ENCODE measurements at places on chromosomes 4 and X. TPM values are rescaled to one million over a fixed set of nuclear protein-coding genes. Genes with fewer than 3 reads are reported as not detected.

DNA sequence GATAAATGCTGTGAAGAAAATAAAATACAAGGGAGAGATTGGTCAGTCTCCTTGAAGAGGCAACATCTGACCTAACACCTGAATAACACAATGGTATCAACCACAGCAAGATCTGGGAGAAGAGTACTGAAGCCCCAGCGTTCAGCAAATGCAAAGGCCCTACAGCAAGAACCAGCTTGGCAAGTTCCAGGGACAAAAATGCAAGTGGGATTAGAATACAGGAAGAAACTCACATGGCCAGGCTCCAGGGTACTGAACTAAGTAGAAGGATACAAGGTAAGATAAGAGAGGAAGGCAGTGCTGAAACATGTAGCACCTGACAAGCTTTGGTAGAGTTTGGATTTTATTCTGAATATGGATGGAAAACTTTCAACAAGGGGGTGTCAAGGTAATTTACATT, 3.6 kb downstream of the SMIM14 start:
- DNase-seq = no peak

DNA sequence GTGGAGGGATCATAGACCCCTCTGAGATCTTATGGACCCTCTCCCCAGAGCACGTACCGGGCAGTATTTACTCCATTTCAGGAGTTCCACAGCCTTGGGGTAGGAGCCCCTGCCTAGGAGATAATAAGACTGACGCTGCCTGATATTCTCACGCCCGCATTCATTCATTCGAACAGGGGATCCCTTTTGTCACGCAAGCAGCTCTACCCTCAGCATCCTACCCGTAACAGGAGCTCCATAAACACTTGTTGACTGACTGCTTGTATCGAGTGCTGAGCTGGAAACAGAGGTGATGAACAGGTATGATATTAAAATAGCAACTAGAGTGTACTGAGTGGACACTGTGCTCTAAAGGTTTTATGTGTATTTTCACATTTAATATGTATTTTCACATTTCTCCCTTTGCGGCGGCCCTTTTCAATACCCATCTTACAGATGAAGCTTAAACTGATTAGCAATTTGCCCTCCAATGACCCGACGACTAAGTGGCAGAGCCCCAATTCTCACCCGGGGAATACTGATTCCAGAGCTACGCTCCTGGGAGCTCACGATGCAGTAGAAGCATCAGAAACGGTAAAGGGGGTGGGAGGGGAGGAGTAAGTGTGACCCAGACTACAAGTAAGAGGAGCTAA, 888 bp downstream of the RAB28 start:
- no peak for DNase-seq

DNA sequence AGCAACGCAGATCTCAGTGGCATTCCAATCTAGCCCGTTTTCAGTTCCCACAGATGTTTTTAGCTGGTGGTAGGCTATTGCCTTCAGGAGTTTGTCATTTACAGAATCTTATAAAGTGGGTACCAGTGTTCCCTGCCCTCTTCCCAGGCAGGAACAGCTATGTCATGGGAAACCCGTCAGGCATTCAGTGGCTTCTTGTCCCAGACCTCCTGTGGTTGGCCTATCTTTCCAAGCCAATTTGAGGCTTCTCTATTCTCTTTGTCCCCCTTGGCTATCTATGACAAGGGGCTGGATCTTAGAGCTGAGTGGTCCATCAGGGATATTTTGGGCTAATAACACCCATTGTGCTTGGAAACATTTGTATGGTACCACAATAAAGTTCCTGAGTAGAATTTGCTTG, 33.6 kb upstream of the RPL34 start:
- no peak for DNase-seq

- no peak for DNase-seq
Observed at GRCh38 chr4:132614682-132615081, 534.4 kb upstream of the PCDH10 start.

Gene NAT8L
- total RNA-seq = 1.2 TPM

Gene GAGE12F
- not detected for total RNA-seq

Measured in uterus (tissue), 4 donors.